Urinary bladder (tissue), 4 donors: ENCODE measurements at places on chromosomes 1 and 21. TPM values are rescaled to one million over a fixed set of nuclear protein-coding genes. Genes with fewer than 3 reads are reported as not detected.

DNA sequence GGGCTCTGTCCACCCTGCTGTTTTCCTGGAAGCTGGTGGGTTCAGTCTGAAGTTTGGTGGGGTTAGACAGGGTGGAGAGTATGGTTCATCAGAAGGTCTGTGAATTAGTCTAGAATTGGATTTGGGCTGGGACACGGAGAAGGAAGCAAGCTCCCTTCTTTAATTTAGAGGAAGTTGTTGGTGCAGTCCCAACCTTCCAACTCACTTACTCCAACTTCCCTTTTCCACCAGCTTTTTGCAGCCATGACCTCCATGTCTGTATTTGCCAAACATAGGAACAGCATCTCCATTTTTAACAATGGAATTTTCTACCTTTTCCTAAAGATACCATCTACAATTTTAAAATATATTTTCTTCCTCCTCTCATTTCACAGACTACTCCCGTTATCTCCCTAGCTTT is 28.5 kb upstream of the PRELP start:
- no peak for DNase-seq

DNA sequence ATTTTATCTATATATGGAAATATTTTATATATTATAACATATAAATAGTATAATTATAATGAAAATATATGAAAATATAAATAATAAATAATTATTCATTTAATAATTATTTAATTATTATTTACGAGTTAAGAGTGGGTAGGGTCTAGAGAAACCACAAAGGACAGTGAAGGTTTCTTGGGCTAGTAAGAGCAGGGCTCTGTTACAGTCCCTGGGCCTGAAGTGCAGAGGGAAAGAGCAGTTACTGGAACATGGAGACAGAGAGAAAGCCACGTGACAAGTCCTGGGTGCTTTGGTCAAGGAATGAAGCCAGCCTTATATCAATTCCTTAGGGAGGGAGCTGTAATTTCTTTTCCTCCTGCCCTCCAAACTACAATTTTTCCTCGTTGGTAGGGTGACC is 117.2 kb upstream of the OLIG2 start:
- no peak for DNase-seq

DNA sequence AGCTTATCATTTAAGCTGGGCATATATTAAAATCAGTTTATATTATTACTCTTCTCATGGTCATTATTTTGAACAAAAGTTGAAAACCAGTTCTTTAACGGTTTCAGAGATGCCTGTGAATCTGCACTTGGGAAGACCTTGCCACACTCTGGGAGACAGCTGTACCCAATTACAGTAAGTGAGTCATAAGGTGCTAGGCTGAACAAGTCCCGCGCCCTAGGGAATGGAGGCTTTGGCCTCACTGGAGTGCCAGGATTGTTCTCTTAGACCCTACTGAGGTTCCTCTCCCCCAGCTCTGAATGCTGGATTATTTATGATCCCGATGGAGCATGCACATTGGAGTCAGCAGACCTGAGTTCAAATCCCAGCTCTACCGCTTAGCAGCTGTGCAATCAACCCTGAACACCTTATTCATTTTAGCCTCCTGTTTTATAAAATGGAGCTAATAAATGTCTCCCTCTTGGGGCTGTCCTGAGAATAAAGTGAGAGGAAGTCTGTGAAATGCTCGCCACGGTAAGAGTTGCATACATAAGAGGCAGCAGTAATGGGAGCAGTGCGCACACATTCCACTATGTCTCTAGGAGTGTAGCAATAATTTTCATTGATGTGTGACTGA is 266.2 kb downstream of the FOXD2 start:
- no peak for DNase-seq

DNA sequence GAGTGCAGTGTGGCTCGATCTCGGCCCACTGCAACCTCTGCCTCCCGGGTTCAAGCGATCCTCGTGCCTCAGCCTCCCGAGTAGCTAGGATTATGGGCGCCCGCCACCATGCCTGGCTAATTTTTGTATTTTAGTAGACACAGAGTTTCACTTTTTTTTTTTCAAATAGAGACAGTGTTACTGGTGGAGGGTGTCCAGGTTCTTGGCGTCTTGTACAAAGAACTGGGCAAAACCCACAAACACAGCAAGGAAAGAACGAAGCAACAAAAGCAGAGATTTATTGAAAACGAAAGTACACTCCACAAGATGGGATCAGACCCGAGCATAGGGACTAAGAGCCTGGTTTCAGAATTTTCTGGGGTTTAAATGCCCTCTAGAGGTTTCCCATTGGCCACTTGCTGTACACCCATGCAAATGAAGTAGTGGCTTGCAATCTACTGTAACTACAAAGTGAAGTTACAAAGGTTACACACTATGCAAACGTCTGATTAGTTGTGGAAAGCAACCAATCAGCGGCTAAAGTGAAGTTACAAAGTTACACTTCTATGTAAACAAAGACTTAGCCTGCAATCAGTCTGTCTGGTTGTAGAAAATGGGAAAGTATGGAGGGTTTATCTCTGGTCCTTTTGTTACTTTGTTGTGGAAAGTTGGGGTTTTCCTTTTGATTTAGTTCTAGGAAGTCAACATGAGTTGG is 199.1 kb downstream of the DYRK1A start:
- DNase-seq: no peak

GRCh38 chr21:19731251-19731650 is 1267.0 kb upstream of the NCAM2 start:
- DNase-seq: no peak

- DNase-seq: no peak
Measured at GRCh38 chr1:17658837-17659236, 96.3 kb upstream of the ACTL8 start.

- DNase-seq: no peak
Measured at GRCh38 chr1:200676829-200677228, 7.1 kb upstream of the DDX59 start.

GRCh38 chr1:18008081-18008480 is 99.5 kb upstream of the IGSF21 start:
- no peak for DNase-seq

- no peak for DNase-seq
Measured at GRCh38 chr1:248862998-248863881, 4.4 kb upstream of the ZNF692 start.

DNA sequence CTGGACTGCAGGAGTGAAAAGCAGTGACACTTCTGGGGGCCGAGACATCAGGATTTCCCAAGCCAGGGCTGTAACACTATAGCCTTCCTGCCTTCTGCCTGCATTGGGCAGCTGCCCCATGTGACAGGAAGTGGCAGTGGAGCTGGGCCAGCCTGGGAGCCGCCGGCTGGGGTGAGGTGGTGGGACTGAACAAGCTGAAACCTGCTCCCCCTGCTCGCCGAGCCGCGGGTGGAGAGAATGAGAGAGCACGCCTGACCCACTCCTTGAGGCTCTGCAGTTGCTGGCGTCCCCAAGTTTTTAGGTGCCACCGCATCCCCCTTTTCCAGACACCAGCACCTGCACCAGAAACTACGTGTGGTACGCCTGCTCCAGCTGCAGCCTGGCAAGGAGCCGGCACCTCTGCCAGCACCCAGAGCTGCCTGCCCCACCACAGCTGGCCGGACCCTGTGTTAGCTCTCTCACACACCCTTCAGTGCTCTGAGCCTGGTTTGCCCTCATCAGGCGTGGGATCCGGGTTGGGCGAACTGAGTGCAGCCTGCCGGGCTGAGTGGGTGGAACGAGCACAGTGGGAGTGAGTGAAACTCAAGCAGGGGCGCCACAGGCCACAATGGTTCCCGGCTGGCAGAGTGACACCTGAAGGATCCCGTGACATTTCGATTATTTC is 119.4 kb downstream of the AKT3 start:
- DNase-seq: no peak

Gene DPT
- 175 TPM for total RNA-seq

Gene ZNF695
- total RNA-seq: 2.7 TPM

Gene SWT1
- total RNA-seq: 24.6 TPM

Gene TRNAU1AP
- total RNA-seq: 35.7 TPM
